ENCODE measurements at places on chromosomes 5 and 9. TPM values are rescaled to one million over a fixed set of nuclear protein-coding genes. Genes with fewer than 3 reads are reported as not detected.

Gene PCDH1
- 26.7 TPM for polyA plus RNA-seq

Gene TRIM7
- not detected for polyA plus RNA-seq

DNA sequence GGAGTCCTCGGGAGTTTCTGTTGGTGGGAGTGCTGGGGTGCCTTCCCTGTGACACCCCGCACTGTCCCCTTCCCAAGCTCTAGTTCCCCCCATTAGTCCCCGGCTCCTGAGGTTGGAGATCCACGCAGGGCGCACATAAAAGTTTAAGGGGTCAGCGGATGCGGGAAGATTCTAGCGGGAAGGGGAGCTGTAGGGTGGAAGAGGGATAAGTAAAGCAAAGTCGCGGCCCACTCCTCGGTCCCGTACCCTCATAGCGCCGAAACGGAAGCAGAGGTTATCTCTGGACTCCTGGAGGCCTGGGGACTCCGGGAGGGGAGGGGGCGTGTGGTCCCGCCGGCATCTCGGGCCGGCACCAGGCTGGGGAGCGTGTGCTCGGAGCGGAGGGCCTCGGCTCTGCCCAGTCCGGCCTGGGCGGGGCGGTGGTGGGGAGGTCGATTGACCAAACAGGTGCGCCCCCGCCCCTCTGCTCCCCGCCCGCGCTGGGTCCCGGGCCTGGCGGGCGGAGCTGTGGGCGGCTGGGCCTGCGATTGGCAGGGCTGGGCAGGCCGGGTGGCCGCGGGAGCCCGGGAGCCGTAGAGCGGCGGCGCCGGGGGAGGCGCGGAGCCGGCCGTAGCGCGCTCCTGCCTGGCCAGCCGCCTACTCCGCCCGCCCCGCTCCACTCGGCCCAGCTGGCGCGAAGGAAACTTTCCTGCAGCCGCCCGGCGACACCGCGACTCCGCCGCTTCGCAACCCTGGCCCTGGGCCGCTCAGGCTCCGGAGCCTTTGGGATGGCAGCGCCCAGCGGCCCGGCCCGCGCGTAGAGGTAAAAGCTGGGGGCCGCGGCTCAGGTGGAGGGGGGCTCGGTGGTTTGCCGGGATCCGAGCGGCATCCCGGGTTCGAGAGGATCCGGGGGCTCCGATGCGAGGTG, 52.2 kb upstream of the DAB2IP start:
- no peak overlapping the region for H3K27ac ChIP-seq
- peaks cover 1% of the 10 kb centered on the region for H3K4me1 ChIP-seq
- peak overlapping the region; percentile 5 for H3K4me3 ChIP-seq

DNA sequence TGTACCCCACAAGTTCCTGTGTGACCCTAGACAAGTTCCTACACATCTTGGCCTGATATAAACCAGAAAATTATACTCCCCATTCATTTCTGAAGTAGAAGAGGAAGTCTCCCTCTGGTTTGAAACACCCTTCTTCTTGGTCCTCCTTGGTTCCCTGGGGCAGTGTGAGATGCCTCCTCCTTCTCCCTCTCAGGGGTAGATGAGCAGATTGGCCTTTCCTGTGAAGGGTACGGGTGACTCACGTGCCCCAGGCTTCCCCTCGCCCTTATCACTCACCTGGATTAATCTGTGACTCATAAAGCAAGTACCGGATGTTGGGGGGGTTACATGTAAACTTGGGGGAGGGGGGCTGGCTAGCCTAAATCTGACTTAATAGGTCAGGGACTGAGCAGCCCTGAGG, 11.1 kb upstream of the AQP3 start:
- H3K36me3 ChIP-seq, result peaks cover 10% of the 10 kb centered on the region
- no peak for DNase-seq
- H3K27ac ChIP-seq, result no peak overlapping the region
- no peaks in the 10 kb centered on the region for H3K4me1 ChIP-seq

DNA sequence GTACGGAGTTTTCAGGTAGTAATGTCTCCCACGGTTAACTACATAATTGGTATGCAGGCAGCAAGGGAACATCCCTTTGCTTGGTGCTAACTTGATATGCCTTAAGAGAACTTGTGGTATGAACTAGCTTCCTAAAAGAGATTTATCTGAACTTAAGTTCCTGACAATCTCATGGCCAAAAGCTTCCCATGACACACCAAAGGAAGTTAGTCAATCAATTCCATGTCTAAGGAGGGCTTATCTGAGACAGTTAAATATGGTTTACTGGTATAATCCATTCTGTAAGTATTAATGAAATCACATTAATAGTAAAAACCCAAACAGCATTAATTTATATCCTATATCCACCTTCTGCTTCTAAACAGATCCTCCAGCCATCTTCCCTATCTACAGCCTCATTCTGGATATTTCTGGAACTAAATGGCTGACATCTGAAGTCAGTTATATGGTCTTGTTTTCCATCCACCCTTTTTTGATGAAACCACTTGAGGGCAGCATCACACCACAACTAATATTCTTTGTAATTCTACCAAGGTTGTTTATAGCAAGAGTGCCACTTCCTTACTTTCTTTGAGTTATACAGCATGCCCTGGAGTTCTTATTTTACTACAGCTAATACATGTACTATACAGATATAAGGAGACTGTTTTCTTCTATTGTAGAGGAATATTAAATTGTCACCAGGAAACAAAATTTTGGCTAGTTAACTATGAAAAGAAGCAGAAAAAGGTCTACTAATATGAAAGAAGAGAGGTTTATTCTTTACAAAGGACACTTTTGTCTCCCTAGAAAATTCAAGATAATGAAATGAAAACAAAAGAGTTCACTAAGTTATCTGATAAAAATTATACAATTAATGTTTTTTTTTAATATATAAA, 34.7 kb downstream of the SHOC1 start:
- no peak overlapping the region for H3K4me3 ChIP-seq
- no peak overlapping the region for H3K27ac ChIP-seq
- H3K4me1 ChIP-seq, result no peaks in the 10 kb centered on the region
- peak; percentile 53 for DNase-seq

GRCh38 chr5:2752821-2753439, 1.5 kb upstream of the IRX2 start:
- H3K27ac ChIP-seq, result no peak overlapping the region
- H3K27me3 ChIP-seq, result peaks cover 23% of the 10 kb centered on the region
- no peak overlapping the region for H3K4me3 ChIP-seq

Data from immature natural killer cell (primary cell).